ENCODE measurements at places on chromosomes 6 and 20.

GRCh38 chr6:138004430-138005287 lies 102.6 kb downstream of the PERP start:
- DNase-seq: no peak

DNA sequence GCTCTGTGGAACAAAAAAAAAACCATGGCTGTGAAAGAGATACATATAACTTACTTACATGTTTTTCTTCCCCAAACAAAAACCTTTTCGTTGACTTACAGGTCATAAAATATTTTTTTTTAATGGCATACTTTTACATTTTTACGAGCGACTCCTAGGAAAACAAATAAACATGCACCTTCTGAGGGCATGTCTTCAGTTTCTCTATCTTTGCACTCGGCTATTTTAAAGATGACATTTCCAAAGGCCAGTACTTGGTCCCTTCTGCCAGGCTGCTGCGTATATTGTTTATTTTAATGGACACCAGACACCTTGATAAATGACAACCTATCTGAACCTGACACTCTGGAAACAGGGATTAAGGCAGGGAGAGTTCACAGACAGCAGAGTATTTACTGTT lies 49.4 kb downstream of the PIGU start:
- DNase-seq: no peak

DNA sequence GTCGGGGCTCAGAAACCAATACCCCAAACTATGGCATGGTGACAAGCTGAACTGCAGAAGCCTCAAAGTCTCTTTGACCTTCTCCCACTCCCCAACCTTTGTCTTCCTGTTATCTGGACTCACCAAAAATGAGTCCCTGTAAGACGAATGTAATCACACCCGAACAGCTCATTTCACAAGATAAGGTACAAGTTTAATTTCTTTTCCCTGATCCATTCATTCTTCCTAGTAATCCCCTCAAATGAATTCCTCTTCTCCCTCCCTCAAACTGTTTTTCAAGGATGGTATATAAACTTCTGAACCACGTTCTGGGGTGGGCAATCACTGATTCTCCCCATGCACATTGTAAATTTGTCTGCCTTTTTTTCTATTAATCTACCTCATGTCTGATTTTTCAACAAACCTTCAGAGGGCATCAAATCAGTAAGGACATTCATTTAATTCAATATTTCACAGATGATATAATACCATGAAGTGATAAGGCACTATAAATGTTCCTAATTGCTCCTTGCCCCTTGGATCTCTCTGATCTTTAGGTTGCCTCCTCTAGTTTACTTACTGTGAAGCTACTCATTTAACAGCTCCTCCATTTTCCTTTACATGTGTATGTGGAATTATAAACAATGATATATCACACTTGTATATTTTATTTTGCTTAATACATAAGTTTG lies 77.2 kb downstream of the OR2B2 start:
- DNase-seq: no peak

- DNase-seq: no peak
These were observed 5.8 kb downstream of the GABBR1 start for GRCh38 chr6:29626948-29627754.

DNA sequence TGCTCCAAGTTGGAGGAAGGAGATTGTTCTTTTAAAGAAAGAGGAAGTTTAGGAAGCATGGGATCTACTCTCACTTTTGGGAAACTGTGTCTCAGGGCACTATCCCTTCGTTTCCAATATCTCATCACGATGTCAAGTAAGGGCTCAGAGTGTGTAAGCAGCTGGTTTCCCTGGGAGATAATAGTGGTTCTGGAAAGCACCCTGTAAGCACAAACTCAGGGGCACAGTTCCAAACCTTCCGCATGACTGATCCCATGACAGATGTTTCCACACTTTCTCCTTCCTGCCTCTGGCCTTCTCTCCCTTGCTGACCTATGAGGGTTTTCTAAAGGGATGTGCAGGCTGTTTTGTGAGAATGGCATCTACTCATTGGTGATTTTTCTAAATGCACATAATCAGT lies 33.9 kb downstream of the ADTRP start:
- peak; percentile 91 for DNase-seq

GRCh38 chr6:4624726-4625125 lies 151.5 kb upstream of the CDYL start:
- DNase-seq: no peak

DNA sequence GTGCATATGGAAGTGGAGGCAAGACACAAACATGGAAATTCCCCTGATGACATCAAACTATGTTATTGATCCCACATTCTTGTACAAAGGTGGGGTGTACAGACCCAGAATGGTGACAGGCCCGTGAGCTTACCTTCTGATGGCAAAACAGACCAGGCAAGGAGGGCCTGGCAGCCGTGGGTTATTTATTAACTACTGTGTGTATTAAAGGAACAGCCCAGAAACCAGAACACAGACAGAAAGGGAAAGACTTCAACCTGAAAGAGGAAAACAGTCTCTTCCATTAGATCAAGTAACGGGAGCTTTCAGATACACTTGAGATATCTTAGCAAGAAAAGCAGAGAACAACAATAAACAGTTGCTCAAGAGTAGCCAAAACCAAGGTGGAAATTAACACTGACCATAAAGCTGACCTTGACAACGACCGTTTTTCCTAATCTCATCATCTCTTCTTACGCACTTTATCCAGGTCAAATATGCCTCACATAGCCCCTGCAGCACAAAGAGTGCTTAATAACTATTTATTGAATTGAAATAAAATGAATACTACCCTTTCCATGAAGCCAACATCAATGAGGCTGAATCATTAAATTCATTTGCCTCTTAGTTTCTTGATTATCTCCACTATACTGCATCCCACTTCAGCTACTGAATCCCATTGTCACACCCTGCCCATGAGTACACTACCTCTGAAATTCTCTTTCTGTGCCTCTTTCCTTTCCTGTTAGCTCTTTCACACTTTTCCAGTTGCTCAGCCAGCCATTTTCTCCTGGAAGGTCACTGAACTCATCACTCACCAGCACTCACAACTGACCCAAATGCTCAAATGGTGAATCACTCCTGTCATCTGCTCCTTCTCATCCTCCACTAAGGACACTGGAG lies 67.4 kb downstream of the MOXD1 start:
- peak; percentile 77 for DNase-seq

GRCh38 chr6:110944681-110945151 lies 13.8 kb upstream of the GTF3C6 start:
- DNase-seq: peak; percentile 33

DNA sequence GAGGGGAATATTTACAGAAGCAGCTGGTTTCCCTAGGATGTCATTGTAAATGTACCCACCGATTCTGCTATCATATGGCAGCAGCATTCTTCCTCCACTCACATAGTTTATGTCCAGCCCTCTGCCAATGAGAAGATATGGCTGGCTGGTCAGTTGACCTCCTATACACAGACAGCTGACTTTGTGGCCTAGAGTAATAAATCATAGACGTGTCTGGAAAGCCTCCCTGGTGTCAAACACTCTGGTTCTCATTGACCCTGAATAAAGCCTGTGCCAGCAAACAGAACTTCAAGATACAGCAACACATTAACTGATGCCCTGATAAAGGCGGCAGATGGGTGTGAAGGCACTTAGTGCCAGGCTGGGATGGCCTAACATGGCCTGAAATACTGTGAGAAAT lies 52.6 kb downstream of the GPR63 start:
- no peak for DNase-seq

DNA sequence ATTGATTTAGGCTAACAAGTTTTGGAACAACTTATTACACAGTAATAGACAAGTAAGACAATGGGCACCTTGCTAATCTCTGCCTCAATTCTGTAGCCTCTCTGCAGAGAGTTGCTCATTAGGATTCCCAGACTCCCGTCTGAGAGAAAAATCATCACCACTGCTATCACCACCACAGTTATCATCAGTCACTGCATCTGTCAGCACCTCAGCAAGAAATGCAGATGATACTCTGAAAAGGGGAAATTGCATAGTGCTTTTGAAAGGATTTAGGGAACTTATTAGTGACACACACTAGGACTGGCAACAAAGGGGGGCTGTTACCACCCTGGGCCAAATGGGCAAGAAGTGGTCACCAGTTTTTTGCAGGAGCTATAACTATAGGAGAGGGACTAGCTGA lies 39.9 kb downstream of the FOXA2 start:
- DNase-seq: no peak

GRCh38 chr6:14703586-14703985 lies 542.3 kb upstream of the JARID2 start:
- DNase-seq: peak; percentile 90

DNA sequence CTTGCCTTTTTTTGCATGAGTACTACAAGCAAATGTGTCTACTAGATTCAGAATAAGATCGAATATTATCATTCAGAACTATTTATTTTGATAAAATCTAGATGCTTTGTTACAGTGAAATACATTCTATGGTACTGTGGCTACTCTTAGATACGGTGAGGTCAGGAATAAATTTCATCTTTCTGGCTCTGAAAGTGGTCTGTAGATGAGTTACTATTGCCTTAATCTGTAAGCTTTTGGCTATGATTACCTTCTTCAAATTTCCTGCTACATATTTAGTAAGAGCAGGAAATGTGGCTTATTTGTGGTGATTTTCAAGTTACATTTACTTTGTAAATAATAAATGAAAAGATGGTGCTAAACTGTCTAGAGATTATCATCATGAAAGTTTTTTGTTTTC lies 50.0 kb downstream of the SCAF8 start:
- no peak for DNase-seq

DNA sequence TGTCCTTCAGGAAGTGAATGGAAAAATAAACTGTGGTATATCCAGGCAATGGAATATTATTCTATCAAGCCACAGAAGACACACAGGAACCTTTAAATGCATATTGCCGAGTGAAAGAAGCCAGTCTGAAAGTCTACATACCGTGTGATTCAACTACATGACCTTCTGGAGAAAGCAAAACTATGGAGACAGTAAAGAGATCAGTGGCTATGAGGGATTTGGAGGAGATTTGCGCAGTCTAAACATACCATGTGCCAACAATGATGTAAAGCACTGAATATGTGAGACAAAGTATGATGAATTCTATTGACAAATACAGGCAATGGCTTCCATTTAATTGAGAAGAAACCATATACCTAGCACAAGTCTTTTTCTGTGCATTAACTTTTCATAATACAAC lies 518.3 kb upstream of the ZNF337 start:
- DNase-seq: no peak

- DNase-seq: no peak
These were observed 28.5 kb downstream of the SMOC2 start for GRCh38 chr6:168469521-168469920.

DNA sequence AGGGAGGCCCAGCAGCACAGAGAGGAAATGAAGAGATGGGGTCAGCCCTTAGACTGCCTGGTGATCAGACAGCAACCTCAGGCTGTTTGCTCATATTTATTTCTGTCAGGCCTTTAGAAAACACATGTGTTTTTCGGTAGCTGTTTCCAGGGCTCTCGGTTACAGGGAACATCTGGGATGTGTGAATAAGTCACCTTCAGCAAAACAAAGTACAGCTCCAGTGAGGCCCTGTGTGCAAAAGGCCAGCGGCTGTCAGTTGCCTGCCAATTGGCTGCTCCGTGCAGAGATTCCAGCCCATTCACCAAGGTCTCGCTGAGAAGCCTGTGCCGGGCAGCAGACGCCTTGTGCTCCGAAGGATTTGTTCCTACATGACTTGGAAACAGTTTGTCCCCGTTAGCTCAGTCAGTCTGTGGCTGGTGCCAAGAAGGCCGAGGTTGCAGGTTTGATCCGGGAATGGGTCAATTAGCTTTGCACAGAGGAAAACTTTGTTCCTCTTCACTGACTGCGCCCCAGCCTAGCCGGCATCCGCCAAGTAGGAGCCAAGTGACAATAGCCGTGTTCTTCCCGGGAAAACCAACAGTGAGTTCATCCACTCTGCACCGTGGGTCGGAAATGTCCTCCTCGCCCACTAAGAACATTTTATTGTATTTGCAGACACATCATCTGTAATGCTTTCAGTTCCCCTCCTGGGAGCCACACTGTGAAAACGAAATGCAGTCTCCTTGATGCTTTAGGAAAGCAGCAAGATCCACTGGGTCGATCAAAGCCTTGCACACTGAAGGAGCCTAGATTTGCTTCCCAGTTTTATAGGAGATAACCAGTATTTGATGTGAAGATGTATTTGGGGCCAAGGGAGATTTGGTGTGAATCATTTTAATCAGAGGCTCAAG lies 315.4 kb upstream of the CDYL start:
- no peak for DNase-seq

- no peak for DNase-seq
These were observed 6.0 kb downstream of the ZC3H12D start for GRCh38 chr6:149478631-149479314.

DNA sequence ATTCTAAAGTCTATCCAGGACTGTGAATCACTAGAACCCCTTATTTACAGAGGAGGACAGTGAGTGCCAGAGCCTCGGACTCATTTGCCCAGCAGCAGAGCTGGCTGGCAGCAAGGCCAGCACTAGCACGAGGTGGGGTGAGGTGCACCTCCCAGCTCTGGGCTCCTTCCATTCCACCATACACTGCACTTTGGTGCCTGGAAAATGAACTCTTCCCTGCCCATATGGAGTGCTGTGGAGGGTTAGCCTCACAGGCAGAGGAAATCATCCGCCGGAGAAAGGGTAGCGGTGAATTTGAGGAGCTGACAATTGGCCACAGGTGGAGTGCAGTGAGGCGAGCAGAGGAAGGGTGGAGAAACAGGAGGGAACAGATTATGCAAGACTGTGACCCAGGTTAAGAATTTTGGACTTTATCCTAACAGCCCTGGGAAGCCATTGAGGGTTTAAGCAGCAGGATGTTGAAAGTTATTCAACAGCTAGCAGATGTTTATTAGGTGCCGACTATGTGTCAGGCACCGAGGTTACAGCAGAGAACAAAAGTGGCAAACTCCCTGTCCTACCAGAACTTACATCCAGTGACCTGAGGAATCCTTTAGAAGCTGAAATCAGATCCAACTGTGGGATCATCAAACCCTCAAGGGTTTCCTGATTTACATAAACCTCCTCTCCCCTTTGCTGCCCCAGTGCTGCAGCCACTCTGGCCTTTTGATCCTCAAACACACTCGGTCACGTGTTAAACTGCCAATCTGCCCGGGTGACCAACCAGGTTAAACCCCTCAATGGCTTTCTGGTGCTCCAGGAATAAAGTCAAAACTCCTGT lies 6.2 kb downstream of the TRIM26 start:
- peak; percentile 69 for DNase-seq
